ENCODE measurements at places on chromosomes 12 and 14. TPM values are rescaled to one million over a fixed set of nuclear protein-coding genes. Genes with fewer than 3 reads are reported as not detected.

Gene FOXN4
- not detected for total RNA-seq

Gene TBX3
- total RNA-seq = 20.8 TPM

Gene FOXG1
- total RNA-seq = not detected

Gene CRIP1
- total RNA-seq = 7.7 TPM

Gene OR4K5
- total RNA-seq = not detected

Gene INHBE
- total RNA-seq = 2.5 TPM
